ENCODE measurements at places on chromosomes 16 and 17.

GRCh38 chr16:86414991-86415740 lies 95.2 kb upstream of the FOXF1 start:
- DNase-seq: no peak

GRCh38 chr17:35214192-35214591 lies 20.0 kb upstream of the SLC35G3 start:
- DNase-seq: no peak

DNA sequence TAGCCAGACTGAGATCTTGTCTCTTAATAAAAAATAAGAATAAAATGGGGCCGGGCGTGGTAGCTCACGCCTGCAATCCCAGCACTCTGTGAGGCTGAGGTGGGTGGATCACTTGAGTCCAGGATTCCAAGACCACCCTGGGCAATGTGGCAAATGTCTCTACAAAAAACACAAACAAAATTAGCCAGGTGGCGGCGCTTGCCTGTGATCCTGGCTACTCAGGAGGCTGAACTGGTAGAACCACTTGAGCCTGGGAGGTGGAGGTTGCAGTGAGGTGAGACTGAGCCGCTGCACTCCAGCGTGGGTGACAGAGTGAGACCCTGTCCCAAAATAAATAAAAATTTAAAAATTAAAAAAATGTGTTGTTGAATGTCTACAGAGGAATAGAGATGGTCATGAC lies 2.9 kb upstream of the DEF8 start:
- no peak for DNase-seq

DNA sequence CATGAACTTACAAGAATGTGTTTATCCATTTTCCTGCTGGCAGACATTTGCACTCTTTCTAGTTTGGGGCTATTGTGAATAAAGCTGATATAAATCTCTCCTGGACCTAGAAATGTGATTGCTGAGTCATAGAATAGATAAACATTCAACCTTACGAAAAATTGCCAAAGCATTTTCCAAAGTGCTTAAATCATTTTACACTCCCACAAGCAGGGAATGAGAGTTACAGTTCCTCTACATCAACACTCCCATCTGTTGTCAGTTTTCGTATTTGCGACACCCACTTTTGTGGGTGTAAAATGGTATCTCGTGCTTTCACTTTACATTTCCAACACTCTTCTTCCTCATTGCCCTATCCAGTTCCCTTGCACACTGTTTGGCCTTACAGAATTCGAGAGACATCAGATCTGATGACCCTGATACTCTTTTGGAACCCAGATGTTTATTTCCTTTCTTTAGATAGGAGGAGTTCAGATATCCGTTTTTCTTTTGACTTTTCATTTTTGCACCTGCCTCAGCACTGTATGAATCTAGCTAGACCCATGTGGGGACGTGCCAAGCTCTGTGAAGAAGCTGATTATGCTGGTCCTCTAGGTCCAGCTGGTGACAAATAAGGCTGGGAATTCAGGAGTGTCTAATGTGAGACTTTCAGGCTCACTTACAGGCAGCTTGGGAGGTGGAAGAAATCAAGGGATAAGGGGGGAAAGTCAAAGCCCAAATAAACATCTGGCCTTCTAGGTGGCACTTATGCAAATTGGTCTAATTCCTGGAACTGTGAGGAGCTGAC lies 14.0 kb downstream of the SOX9 start:
- DNase-seq: peak; percentile 97

- no peak for DNase-seq
Measured at GRCh38 chr16:50744881-50745280, 3.0 kb downstream of the CYLD start.

DNA sequence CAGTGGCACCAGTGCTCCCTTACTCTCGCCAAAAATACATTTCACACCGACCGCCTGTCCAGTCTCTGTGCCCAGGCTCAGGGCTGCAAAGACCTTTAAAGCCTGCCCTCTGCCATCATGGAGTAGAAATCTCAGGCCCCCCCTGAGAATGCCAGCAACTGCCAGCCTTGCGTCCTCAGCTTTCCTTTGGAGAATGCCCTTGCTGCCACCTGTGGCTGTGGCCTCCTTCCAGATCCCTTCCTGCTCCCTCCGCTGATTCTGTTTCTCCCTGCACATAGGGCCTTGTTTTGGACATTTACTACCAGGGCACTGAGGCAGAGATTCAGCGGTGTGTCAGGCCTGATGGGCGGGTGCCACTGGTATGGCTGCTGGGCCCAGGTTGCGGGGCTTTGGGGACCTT lies 13.2 kb downstream of the FCSK start:
- no peak for DNase-seq

GRCh38 chr16:66902648-66903543 lies 15.8 kb downstream of the CDH16 start:
- peak; percentile 69 for DNase-seq

DNA sequence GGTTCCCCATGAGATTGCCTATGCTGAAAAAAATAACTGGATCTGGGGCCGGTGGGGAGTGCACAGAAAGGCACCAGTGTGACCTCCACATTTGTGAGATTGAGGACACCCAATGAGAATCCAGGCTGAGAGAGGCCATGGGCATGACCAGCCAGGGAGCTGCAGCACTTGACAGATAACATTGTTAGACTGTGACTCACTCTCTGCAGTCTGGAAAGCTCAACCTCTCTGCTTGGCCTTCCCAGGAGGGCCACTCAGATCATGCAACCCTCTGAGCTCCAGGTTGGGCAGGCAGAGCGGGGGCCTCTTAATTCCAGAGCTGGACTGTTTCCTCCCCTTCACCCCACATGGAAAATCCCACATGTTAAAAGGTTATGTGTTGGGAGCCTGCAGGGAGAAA lies 30.1 kb downstream of the FZD2 start:
- DNase-seq: no peak

- DNase-seq: no peak
Measured at GRCh38 chr16:14539156-14539555, 90.9 kb downstream of the PARN start.

DNA sequence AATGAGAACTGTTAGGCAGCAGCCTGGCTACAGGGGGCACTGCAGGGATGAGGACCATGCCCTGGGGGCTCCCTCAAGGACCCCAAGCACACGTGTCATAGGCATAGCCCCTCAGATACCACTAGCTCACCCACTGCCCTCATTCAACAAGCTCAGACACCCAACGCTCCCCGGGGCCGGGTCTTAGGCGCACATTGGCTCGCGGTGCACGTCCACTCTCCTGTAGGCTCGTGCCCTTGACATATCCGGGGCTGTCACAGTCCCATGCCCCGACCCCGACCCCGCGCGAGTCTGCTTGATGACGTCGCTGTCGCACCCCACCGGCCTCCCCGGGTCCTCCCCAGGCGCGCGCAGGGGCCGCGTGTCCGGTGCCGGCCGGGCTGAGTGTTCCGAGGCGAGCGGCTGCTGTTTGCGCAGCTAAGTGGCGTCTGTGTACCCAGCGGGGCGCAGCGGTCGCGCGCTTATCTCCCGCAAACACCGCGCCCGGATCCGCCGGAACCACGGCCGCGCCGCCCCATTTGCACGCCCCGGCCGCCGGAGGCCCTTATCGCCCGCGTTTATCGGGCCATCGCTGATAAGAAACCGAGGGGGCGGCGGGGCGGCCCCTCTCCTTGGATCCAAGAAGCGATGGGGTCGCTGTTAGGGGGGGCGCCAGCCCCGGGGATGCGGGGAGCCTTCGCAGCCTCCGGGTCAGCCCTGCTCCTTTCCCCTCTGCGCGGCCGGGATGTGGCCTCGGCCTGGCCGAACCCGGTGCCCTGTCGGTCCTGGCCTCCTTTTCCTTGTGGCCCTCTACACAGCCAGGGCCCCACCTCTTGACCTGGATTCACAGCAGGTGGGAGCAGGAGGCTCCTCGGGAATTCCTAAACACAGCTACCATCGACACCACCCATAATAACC lies 20.7 kb upstream of the NAGS start:
- DNase-seq: peak; percentile 16

- no peak for DNase-seq
Measured at GRCh38 chr16:88568710-88569613, 1.2 kb upstream of the ZC3H18 start.

GRCh38 chr17:7393613-7394451 lies 493 bp downstream of the PLSCR3 start:
- no peak for DNase-seq

- DNase-seq: no peak
Measured at GRCh38 chr16:59385959-59386358, 651.8 kb upstream of the GOT2 start.

- no peak for DNase-seq
Measured at GRCh38 chr17:5861246-5861645, 208.9 kb upstream of the WSCD1 start.

DNA sequence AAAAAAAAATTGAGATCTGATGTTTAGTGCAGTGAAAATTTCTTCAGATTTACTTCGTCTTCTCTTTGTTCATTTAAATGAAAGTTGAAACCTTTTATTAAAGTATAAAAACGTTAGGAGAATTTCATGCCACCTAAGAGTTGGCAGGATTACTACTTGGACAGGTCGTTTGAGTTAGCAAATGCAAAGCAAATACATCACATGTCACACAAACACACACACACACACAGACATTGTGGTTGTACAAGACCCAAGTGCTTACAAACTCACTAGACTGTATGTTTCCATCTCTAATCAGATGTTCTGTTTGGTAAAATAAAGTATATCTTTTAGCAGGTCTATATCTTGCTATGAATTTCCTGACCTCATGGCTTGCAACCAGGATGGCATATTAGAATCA lies 185.6 kb upstream of the COX10 start:
- no peak for DNase-seq

- DNase-seq: no peak
Measured at GRCh38 chr17:45426561-45426960, 6.1 kb downstream of the ARHGAP27 start.

DNA sequence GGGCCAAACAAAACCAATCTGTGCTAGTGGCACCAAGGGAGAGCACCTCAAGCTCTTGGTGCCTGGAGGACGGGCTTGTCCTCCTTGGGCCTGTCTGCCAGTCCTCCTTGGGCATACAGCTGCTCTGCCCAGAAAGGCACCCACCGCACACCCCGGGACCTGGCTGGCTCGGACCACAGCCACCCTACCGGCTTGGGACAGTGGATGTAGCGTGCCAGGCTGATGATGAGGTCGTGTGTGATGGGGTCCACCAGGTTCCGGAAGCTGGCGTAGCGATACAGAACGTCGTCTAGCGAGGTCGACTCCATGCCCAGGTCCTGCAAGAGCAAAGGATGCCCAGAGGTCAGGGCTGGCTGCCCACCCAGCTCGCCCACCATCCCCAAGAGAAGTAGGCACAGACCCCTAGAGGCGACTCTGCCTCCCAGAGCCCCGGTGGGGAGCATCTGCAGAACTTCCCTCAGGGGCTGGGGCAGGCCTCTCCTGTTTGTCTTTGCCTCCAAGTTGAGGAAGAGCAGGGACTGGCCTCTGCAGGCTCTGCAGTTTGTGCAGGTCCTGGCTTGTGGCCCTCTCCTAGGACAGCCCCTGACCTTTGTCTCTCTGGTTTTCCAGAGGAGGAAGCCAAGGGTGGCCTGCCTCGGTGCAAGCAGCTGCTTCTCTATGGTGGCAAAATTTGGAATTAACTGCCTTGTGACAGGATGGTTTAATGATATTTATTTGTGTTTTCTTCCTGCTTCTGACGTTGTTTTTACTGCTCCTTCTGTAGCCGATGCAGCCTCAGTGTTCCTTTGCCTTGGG lies 29.7 kb downstream of the LRRC75A start:
- no peak for DNase-seq

- no peak for DNase-seq
Measured at GRCh38 chr17:8798176-8798845, 854 bp downstream of the MFSD6L start.

GRCh38 chr17:12640364-12640763 lies 25.3 kb upstream of the MYOCD start:
- no peak for DNase-seq

DNA sequence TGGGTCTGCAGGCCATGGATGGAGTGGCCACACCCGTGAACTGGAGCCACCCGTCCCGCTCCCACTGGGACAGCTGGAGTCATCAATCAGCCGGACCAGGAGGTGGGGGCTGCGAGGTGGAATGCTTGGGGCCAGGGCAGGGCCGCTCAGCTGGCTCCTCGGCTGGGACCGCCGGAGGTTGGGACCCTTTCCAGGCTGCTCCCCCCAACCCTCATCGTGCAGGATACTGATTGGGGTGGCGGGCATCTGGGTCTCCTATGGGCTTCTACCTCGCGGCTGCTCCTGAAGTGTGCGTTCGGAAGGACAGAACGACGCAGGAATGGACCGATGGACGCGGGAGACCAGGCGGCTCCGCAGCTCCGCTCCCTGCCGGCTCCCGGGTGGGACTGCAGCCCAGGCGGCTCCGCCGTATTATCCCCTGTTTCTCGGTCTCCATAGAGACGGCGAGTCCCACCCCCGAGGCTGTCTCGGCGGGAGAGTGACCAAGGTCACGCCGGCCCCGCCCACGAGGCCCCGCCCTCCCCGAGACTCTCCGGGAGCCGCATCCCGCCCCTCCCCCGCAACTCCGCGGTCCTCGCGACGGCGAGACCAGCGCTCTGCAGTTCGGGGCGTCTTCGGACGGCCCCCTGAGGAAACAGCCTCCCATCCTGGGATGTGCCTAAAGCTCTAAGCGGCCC lies at the start of gene TPPP3:
TSS of gene TPPP3 (minus strand) at position 388 of the 677 bp plus-strand sequence. CDS start 2,387 bp downstream, outside the sequence.
- DNase-seq: peak; percentile 87

GRCh38 chr17:46772475-46773220 lies 45.8 kb downstream of the WNT3 start:
- no peak for DNase-seq

- no peak for DNase-seq
Measured at GRCh38 chr17:75684924-75685323, 17.8 kb downstream of the SAP30BP start.

- DNase-seq: no peak
Measured at GRCh38 chr16:79008869-79009179, 591.7 kb downstream of the MAF start.

GRCh38 chr17:42078396-42079043 lies 19.8 kb downstream of the ZNF385C start:
- no peak for DNase-seq

DNA sequence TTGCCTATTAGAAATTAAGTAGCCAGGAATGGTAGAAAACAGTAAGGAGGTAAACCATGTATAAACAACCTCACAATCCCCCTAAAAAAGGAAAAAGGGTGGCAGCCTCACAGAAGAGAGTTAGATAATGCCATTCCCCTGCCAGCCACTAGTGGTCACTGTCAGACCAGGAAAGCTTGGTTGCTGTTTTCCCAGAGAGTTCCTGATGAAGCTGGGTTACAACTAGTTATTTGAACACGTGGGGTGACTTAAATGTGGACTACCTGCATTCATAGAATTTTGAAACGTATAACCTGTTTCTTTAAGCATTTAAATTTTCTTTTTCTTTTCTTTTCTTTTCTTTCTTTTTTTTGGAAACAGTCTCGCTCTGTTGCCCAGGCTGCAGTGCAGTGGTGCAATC lies 5.8 kb downstream of the GPRC5C start:
- no peak for DNase-seq

- no peak for DNase-seq
Measured at GRCh38 chr17:82205720-82206508, 6.7 kb downstream of the CCDC57 start.

GRCh38 chr16:78230832-78231231 lies 131.4 kb downstream of the WWOX start:
- no peak for DNase-seq

GRCh38 chr17:73630965-73631595 lies 13.2 kb downstream of the SDK2 start:
- no peak for DNase-seq
